Astrocyte of the hippocampus (primary cell): ENCODE measurements at places on chromosomes 6 and 20.
A peak's percentile ranks its signal among the peaks of the same experiment; 100 is the strongest.

DNA sequence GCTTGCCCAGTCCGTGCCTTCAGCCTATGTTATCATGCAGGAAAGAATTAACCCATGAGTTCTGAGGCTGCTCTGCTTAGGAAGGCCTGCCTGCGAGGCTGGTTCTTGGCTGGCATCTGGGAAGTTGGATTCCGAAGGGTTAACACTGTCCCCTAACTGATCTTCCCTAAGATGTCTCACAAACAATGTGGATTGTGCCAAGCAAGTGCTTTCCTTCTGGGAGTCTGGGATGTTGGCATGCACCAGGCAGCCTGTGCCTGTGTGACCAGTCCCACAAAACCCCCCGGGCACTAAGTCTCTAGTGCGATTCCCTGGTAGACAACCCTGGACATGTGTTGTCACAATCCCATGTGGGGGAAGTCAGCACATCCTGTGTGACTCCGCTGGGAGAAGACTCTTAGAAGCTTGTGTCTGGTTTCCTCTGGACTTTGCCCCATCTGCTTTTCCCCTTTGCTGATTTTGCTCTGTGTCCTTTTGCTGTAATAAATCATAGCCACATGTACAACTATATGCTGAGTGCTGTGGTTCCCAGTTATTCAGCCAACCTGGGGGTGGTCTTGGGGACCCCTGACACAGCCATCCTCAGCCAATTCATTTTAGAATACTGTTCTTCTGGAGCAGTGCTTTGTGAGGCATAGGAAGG lies 83.8 kb downstream of the SLC22A23 start:
- DNase-seq = no peak

GRCh38 chr6:83113258-83113657 lies 45.8 kb downstream of the DOP1A start:
- DNase-seq = peak; percentile 2

GRCh38 chr20:38603286-38603685 lies 1.7 kb downstream of the ARHGAP40 start:
- no peak for DNase-seq

DNA sequence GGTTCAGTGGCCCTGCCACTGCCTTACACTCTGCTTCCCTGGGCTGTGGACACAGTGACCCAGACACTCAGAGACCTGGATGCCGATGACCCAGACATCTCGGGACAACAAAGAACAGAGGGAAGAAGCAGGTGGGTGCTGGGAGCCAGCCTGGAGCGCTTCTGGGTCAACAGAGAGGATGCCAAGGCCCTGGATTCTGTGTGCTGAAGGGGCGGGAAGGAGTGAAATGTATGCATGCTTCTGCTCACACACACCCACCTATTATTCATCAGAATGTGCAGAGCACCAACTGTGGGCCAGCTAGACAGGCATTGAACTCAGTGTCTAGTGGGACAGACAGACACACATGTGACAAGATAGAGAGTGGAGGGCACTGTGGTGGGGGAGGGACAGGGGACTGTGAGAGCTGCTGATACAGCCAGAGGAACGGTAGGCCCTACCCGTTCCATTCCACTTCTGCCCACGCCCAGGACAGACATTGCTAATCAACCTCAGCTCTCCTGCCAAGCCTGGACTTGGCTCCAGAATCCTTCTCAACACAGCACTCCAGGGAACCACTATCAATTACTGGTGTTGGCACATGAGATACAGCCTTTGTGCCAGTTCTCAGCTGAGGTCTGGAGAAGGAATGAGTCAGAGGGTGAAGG lies 20.2 kb downstream of the KCNK15 start:
- DNase-seq = peak; percentile 63

DNA sequence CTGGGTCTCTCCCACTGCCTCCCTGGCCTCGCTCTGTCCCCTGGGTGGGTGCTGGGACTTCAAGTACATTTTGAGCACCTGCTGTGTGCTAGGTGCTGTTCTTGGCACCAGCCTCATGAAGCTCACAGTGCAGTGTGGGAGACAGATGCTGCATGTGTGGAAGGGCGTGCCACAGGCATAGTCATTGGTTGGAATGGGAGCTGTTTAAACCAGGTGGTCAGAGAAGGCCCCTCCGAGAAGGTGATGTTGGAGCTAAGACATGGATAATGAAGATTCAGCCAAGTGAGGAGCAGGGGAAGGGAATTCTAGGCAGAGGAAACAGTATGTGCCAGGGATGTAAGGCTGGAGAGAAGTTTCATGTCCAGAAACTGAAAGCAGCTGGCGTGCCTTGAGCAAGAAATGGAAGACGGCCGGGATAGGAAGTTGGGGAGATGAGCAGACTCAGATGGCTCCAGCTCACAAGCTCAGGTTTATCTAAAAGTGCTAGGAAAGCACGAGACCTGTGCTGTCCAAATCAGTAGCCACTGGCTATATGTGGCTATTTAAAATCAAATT lies 9.9 kb downstream of the LPIN3 start:
- no peak for DNase-seq

DNA sequence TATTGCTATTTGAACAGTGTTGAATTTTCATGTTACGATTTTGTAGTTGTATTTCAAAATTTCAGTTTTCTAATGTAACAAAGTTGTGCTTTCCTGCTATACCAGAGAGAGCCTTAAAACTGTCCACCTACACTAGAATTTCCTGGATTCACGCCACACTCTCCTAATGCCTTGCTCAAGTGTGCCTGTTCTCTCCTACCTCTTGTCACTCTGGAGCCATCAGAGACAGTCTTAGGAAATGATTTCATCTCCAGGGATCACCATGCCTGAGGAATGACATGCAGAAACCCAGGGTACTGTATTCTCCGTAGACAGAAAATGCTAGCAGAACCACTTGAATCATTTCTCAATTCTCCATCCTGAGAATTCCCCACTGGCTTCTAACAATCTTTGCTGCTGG lies 667.6 kb downstream of the KIF16B start:
- DNase-seq = no peak

GRCh38 chr6:145327586-145327985 lies 407.7 kb downstream of the EPM2A start:
- peak; percentile 33 for DNase-seq

DNA sequence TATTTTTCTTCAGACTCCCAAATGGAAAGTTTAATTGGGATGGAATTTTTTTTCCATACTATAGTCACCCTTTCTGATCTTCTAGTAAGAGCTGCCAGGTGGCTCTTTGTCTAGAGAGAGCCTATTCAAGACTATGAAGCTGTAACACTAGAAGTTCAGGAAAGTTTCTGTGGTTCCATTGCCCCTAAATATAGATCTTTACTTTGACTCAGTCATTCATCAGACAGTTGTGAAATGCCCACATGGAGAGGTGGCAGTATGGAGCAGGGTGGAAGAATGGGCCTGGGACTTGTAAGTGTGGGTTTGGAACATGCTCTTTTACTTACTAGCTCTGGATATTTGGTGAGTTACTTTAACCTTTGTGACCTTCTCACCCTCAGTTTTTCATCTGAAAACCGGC lies 87.8 kb downstream of the CTNNBL1 start:
- DNase-seq = no peak

GRCh38 chr6:125231574-125232343 lies 70.0 kb downstream of the HDDC2 start:
- no peak for DNase-seq

DNA sequence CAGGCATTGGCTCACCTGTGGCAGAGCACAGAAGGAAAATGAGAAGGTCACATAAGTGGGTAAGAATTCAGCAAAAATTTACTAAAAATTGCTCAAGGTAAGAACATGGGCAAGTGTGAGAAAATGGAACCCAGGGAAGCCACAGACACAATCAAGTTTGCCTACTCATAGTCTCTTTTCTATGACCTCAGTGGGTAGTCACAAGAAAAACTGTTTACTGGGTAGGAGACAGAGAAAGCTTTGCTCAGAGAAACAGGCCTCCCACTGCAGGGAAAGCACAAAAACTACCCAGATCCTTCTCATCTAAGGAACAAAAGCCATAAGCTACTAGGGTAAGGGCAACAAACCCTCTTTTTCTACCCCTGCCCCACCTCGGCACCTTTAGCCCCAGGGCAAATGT lies 35.2 kb downstream of the FAM184A start:
- no peak for DNase-seq

- no peak for DNase-seq
These were observed 32.8 kb upstream of the HBS1L start for GRCh38 chr6:135087403-135087802.

- no peak for DNase-seq
These were observed 24.8 kb upstream of the APMAP start for GRCh38 chr20:25017257-25017803.

- no peak for DNase-seq
These were observed 38.7 kb upstream of the PPP1R3G start for GRCh38 chr6:5046430-5046829.
